ENCODE measurements at places on chromosomes 4 and X.

GRCh38 chr4:54439831-54440243, 210.7 kb downstream of the PDGFRA start:
- no peak for DNase-seq

DNA sequence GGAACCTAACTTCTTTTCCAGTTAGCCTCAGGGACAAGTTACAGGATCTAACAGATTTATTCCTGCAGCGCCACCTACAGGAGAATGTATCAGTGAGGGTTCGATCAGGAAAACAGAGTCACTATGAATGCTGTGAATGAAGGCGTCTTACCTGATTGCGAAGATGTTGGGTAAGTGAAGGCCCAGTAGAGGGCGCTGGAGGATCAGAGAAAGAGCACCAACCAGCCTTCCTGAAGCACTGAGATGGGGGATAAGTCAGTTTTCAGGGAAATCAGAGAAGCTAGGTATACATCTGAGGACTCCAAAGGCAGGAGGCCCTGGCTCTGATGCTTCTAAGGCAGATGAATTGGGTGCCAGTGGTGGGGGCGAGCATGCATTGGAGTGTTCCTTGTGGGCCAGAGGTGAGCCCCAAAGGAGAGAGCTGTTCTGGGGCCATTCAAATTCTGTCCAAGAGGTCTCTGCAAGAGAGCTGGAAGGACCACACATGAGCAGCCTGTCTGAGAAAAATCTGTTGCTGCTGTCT, 169.9 kb upstream of the AADAT start:
- peak; percentile 97 for DNase-seq

GRCh38 chr4:70855464-70855863, 15.8 kb upstream of the GRSF1 start:
- no peak for DNase-seq

DNA sequence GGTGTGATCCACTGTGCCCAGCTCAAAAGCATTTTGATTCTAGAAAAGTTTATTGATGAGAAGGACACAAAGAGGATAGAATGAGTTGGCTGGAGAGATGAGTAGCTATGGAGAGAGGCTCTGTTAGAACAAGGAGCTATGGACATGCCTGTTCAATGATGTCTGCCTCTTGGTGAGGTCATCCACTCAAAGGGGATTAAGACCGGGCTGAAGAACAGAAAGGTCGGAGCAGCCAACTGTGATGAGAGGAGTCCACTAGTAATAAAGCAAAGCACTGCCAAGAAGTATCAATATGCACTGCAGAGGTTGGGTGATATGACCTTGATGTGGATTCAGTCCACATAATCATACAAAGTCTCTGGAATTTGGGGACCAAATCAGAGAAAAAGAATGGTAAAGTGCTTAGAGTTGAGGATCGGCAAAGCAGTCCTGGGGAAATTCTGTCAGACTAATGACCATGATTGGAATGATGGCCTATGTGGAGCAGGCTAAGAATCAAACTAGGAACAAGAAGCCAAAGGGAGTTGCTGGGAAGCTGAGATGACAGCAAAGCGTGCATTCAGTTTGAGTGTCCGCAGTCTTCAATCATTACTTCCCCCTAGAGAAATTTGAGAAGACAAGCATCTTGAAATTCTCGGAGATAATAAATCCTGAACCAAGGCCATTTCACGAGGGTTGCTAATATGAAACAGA, 55.7 kb upstream of the MMAA start:
- DNase-seq, result no peak

GRCh38 chrX:123185721-123186120, 1.6 kb downstream of the GRIA3 start:
- DNase-seq, result no peak

DNA sequence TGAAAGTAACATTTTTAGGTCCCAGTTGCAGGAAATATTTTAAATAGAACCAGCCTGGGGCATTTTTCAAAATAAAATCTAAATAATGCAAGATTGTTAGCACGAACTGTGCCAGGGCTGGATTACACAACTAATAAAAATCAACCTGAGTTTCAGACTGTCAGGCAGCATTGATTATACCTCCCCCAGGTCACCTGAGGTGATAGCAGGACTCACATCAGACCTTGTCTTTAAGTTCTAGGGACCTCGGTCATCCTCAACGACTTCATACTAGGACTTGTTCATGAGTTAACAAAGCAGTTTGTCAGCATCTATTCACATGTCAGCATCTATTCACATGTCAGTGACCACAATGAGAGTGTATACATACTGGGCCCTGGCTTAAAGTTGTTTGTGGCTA, 8.7 kb upstream of the TEX13A start:
- no peak for DNase-seq

DNA sequence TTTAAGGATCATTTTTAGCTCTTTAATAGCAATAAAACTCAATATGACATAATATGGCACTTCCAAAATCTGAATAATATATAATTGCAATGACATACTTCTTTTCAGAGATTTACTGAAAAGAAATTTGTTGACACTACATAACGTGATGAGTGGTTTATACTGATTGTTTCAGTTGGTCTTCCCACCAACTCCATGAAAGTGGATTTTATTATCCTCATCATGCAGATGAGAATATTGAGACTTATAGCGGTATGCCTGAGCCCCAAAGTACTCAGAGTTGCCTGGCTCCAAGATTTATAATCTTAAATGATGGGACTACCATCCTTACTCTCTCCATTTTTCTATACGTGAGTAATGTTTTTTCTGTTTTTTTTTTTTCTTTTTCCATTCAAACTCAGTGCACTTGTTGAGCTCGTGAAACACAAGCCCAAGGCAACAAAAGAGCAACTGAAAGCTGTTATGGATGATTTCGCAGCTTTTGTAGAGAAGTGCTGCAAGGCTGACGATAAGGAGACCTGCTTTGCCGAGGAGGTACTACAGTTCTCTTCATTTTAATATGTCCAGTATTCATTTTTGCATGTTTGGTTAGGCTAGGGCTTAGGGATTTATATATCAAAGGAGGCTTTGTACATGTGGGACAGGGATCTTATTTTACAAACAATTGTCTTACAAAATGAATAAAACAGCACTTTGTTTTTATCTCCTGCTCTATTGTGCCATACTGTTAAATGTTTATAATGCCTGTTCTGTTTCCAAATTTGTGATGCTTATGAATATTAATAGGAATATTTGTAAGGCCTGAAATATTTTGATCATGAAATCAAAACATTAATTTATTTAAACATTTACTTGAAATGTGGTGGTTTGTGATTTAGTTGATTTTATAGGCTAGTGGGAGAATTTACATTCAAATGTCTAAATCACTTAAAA, 15.3 kb downstream of the ALB start:
- no peak for DNase-seq

DNA sequence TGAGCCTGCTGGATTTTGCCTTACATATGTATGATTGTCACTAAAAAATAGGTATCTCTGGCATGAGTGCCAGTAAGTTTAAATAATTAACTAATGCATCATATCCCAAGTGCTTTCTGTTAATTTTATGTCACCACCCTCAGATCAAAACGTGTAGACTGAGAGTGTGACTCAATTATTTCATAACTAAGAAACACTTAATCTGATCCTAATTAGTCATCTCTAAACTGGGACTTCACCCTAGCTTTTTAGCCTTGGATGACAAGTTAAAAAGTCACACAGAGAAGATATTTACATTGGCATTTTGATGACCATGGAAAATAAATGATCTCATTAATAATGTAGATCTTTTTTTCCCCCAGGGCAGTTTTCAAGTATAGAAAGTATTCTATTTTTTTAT, 23.1 kb upstream of the SLC6A14 start:
- DNase-seq, result no peak

- no peak for DNase-seq
Measured at GRCh38 chrX:38634665-38635064, 73.3 kb downstream of the TSPAN7 start.

Measured in left kidney (tissue), 8 donors.